Posterior vena cava (tissue), 2 donors: ENCODE measurements at places on chromosomes 6 and 20. TPM values are rescaled to one million over a fixed set of nuclear protein-coding genes. Genes with fewer than 3 reads are reported as not detected.

Gene TFAP2B
- total RNA-seq, result not detected

Gene ALDH5A1
- total RNA-seq, result 4.8 TPM

Gene FLRT3
- total RNA-seq, result 1.3 TPM

Gene BMP2
- total RNA-seq, result 5.3 TPM

Gene C20orf144
- not detected for total RNA-seq

Gene SGK2
- total RNA-seq, result 1.3 TPM

Gene DEF6
- 6.0 TPM for total RNA-seq

GRCh38 chr20:17171746-17172280, 55.0 kb upstream of the PCSK2 start:
- no peak for DNase-seq

GRCh38 chr20:63883201-63883593, 11.7 kb upstream of the DNAJC5 start:
- DNase-seq, result no peak

- DNase-seq, result no peak
Observed at GRCh38 chr6:101803136-101803535, 409.6 kb downstream of the GRIK2 start.

DNA sequence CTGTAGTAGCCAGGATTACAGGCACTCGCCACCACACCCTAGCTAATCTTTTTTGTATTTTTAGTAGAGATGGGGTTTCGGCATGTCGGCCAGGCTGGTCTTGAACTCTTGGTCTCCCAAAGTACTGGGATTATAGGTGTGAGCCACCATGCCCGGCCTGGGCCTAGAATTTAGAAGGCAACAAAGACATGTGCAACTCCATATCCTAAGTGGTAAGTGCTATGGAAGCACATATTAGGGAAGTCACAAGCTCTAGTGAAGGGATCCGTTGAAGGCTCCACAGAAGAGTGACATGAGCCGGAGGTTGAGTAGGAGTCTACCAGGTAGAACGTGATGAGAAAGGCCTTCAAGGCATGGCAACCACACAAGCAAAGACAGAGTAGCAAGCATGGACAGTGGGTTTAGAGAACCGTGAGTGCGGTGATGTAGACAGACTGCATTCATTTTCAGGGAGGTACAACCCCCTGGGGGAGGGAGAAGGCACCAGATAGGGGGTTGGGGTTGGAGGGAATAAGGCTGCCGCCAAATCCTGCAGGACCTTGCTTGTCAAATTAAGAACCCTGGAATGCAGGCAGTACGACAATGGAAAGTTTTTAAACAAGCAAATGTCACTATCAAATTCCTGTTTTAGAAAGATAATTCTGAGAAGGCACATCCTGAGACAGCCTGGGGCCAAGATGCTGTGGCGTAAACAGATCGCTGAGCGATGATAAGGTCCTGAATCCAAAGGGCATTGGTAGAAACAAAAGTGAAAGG, 50.2 kb downstream of the ARHGAP18 start:
- DNase-seq, result no peak

- DNase-seq, result no peak
Observed at GRCh38 chr20:25323496-25324246, 67.0 kb downstream of the ABHD12 start.

DNA sequence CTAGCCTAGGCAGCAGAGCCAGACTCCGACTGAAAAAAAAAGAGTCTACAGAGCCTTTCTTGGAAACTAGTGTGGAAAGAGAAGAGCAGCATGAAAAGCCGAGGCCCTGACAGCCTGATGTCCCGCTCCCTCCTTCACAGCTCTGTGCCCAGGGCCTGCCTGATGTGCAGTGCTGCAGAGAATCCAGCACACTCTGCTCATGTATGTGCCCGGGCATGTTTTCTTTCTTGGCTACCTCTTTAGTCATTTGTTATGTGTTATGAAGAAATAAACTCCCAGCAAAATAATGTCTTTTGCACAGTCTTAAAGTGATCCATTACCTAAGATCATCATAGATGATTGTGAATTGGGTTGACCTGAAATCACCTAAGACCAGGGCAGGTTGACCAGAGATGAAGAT, 78.1 kb upstream of the EZR start:
- no peak for DNase-seq

- no peak for DNase-seq
Observed at GRCh38 chr20:54257071-54257816, 49.4 kb downstream of the PFDN4 start.

- no peak for DNase-seq
Observed at GRCh38 chr20:14685183-14685582, 347.8 kb upstream of the FLRT3 start.

DNA sequence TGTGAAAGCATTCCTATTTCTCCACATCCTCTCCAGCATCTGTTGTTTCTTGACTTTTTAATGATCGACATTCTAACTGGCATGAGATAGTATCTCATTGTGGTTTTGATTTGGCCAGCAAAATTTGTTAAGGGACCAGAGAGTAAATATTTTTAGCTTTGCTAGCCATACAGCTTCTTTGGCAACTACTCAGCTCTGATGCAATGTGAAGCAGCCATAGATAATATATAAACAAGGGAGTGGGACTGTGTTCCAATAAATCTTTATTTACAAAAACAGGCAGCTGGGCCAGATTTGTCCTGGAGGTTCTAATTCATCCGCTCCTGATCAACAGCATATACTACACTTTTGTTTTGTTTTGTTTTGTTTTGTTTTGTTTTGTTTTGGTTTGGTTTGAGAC, 202.9 kb downstream of the ZNF217 start:
- DNase-seq, result no peak

GRCh38 chr6:135520781-135521180, 23.2 kb upstream of the AHI1 start:
- no peak for DNase-seq

- no peak for DNase-seq
Observed at GRCh38 chr6:132399376-132400074, 1.8 kb downstream of the MOXD1 start.

DNA sequence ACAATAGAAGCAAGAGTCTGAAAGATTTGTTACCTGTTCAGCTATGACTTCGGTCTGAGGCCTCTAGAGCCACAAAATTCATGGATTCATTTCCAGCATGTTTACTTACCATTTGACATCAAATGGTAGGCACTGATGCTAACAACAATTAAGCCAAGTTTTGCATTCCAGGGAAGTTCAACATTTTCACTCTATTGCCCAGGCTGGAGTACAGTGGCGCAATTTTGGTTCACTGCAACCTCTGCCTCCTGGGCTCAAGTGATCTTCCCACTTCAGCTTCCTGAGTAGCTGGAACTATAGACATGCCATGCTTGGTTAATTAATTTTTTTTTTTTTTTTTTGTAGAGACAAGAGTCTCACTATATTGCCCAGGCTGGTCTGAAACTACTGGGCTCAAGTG, 114.1 kb upstream of the SGK1 start:
- DNase-seq, result no peak

- DNase-seq, result no peak
Observed at GRCh38 chr20:14553774-14554534, 216.5 kb upstream of the FLRT3 start.

GRCh38 chr6:80435457-80435856, 329.0 kb downstream of the BCKDHB start:
- DNase-seq, result no peak

DNA sequence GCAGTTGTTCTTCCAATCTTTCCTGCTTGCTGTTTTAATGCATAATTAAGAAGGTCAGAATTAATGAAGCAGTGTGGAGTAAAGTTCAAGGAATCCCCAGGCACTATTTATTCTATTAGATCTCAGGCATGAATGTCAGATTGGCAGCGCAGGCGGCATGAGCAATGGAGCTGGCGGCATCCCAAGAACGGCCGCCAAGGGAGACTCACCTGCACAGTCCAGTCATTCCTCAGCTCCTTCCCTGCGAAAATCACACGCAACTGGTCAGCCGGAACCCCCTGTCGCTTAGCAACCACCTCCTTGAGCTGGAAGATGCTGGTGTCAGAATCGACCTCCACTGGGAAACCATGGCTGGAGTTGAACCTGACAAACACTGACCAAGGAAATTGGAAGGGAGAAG, 284.5 kb downstream of the PRKN start:
- no peak for DNase-seq
